Kidney capillary endothelial cell (primary cell): ENCODE measurements at places on chromosomes 11 and 22.
A peak's percentile ranks its signal among the peaks of the same experiment; 100 is the strongest.

DNA sequence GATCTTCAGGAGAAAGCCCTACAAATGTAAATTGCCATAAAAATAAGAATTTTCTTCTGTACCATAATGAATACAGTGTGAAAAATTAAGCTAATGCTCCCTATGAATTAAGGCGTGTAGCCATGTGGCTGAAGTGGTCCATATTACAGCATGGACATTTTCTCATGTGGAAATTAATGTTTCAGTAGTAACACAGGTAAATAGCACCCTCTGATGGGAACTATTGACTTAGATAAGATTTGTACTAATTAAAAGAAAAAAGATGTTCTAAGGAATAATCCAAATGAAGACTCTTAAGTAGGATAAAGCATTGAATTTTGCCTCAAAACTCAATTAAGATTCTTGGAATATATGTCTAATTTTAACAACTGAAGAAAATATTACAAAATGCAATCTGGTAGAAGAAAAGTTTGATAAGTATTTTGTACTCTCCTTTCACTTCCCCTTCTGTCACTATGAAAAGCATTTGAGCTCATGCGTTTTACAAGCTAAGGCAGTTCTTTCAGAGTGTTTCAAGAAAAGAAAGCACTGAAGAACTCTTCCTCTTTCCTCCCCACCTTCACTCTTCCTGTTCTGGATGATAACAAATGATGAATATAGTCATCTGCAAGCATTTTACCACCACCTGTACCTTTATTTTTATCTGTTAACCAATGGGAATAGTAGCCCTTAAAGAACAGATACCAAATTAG lies 9.9 kb upstream of the OR8D2 start:
- no peak for DNase-seq

GRCh38 chr22:48486134-48486532 lies 1341.5 kb downstream of the BRD1 start:
- DNase-seq = no peak

- DNase-seq = no peak
Measured at GRCh38 chr11:78338138-78338537, 79.5 kb downstream of the GAB2 start.

DNA sequence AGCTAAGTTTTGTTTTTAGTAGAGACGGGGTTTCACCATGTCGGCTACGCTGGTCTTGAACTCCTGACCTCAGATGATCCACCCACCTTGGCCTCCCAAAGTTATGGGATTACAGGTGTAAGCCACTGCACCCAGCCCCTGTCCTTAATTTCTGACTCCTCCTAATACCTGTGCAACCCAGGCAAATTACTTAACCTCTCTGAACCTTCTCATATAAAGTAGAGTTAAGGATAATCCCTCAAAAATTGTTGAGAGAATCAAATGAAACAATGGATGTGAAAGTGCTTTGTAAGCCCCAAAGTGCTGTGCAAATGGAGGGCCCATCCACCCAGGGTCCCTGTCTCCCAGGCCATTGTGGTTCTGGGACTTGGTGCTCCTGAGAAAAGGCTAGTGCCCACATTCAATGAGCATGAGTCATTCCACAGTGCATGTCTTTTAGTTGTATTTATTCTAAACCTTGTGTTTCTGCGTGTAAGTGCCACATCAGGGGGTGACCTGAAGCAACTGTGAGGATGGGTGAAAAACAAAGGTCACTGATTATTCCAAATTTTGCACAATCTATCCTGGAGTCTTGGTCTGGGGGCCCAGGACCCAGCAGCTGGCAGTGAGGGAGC lies 61.4 kb upstream of the PTPRJ start:
- DNase-seq = no peak

DNA sequence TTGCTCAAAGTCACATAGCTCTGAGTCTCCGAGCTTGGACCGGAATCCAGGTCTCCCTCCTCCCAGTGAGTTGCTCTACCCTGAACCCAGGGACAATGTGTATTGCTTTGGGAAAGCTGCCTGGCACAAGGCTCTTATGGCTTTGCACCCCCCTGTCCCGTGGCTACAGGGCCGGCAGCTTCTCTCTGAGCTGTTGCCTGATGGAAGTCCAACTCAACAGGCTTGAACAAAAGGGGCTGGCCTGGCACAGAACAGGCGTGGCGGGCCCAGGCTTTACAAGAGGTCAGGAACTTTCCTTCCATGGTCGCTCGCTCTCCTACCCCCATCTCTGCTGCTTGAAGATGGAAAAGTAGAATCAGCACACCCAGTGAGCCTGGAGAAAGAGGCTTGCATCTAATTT lies 34.3 kb downstream of the MYEOV start:
- no peak for DNase-seq

- DNase-seq = no peak
Measured at GRCh38 chr11:65572356-65573051, at the start of gene FAM89B. TSS of gene FAM89B (plus strand) at chr11:65572538. CDS start at chr11:65572670, 132 bp downstream.

- no peak for DNase-seq
Measured at GRCh38 chr11:74697722-74698121, 33.5 kb downstream of the CHRDL2 start.

DNA sequence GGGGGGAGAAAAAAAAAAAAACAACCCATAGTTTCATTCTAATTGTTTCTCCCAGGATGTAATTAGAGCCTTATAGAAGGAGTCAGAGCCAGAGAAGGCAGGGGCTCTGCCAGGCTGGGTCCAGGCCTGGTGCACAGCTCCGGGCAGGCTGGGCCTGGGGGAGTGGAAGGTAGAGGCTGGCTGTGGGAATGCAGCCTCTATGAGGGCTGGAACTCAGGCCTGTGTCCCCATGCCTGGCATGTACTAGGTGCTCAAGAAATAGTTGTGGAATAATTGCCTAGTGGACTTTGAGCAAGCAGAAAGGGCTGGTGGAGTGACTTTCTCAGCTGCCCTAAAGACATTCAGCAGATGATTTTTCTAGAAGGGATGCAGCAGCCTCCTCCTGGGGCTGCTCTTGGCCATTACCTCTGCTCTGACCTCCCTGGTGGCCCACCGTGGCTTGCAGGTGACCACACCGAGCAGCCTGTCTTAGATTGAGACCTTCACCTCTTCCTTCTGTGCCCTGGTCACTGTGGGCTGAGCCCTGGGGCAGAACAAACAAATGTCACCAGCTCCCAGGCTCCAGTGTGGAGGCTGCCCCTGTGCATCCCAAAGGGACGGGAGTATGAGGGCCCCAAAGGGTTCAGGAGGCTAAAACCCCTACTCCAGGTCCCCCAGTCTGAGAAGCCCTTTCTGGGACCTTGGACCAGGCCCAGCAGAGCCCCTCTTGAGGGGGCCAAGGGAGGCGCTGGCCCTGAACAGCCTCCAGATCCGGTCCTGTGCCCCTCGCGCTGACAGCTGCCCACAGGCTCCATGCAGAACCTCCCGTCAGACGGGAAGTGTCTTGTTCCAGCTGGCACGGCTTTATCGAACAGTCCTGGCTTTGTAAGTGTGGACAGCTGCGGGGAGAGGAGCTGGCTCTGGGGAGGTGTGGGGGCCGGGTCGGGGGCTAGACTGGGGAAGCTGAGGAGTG lies 18.8 kb downstream of the MYEOV start:
- DNase-seq = no peak

DNA sequence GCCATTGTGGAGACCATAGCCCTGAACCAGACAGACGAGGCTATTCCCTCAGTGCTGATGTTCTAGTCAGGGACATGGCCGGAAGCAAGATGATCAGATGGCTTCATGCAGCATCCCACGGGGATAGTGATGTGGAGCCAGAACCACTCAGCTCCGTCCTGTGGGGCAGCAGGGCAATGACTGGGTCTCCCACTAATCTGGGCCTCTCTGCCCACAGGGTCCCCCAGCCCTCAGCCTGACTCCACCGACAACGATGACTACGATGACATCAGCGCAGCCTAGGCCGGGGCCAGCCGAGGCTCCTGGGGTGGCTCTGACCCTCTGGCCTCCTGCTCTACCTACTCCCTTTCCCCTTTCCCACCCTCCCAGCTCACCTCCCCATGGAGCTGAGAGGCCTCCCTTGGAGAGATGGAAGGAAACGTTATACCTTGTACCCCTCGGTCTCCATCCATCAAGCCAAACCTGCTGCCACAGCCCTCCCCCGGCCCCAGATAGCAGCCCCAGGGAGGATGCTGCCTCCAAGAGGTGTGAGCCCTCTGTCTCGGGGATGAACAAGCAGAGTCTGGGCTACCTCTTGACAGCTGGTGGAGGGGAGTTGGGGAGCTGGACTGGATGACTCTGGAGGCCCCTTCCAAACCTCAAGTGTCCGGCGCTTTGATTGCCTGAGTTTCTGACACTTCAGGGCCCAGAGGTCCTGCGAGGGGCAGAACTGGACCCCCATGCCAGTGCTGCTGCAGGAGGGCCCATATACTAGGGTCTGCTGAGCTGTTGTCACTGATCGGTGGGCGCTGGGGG lies 47.8 kb downstream of the CD6 start:
- DNase-seq = no peak

DNA sequence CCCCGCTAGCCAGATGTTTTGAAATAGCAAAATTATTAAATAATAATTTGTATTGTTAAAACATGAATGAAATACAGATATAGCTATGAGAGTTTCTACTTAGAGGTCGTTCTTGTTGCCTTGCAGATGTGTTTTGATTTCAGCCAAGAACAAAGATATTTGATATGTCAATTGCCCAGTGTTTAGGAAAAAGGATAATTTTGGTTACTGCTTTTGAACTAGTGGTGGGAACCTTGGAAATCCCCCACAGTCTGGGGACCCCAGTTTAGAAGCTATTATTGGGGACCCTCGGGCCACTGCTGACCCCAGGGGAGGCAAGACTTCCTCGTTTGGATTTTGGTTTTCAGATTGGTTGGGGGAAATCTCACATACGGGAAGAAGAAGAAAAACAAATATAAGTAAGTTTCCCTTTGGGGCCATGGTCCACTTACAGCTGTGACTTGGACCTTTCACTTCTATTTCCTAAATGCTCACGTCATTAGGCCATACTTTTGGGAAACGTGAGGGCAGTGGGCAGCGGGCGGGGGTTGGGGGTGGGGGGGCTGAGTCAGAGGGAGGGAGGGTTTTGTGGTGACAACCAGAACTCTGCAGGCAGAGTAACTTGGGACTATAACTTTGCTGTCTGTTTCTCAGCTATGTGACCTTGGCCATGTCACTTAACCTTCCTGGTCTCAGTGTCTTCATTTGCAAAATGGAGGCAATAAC lies 37.0 kb downstream of the LDLRAD3 start:
- no peak for DNase-seq

GRCh38 chr11:92125321-92125720 lies 99.3 kb upstream of the FAT3 start:
- no peak for DNase-seq

GRCh38 chr11:35619116-35619854 lies 1.0 kb downstream of the FJX1 start:
- DNase-seq = peak; percentile 41

- no peak for DNase-seq
Measured at GRCh38 chr11:116033931-116034553, 529.8 kb upstream of the CADM1 start.

GRCh38 chr22:40509401-40510134 lies 127.0 kb downstream of the MRTFA start:
- no peak for DNase-seq

- no peak for DNase-seq
Measured at GRCh38 chr11:2709429-2709828, 9.6 kb upstream of the KCNQ1OT1 start.
